ENCODE measurements at places on chromosomes 13 and 19. TPM values are rescaled to one million over a fixed set of nuclear protein-coding genes. Genes with fewer than 3 reads are reported as not detected.
A peak's percentile ranks its signal among the peaks of the same experiment; 100 is the strongest.

GRCh38 chr13:106882246-106882645 is 314.3 kb upstream of the ARGLU1 start:
- no peak for DNase-seq

ZNF534 gene
- 1.5 TPM for total RNA-seq

SIGLEC10 gene
- 2.6 TPM for total RNA-seq

GRCh38 chr19:38891771-38892170 is 7.6 kb downstream of the SIRT2 start:
- no peak for DNase-seq

DNA sequence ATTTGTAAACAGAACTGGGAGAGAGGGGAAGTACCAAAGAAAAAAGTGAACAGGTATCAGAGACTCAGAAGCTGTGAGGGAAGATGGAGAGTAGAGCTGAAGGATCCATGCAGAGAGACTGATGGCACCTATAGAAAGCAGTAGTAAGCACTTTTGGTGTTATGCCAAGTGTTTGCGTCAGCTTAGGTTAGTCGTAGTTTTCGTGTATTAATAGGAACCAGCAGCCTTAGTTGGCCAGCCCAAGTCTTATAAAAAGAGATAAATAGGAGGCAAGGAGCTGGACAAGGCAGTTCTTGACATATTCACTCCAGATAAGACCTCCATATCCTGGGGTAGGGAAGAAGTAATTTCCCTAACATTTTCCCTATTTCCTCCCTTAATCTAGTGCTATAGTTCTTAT is 214.2 kb downstream of the OXGR1 start:
- no peak for DNase-seq

CYP2A6 gene
- not detected for total RNA-seq

IL17D gene
- 8.5 TPM for total RNA-seq

FKBP8 gene
- total RNA-seq = 81.4 TPM

DNA sequence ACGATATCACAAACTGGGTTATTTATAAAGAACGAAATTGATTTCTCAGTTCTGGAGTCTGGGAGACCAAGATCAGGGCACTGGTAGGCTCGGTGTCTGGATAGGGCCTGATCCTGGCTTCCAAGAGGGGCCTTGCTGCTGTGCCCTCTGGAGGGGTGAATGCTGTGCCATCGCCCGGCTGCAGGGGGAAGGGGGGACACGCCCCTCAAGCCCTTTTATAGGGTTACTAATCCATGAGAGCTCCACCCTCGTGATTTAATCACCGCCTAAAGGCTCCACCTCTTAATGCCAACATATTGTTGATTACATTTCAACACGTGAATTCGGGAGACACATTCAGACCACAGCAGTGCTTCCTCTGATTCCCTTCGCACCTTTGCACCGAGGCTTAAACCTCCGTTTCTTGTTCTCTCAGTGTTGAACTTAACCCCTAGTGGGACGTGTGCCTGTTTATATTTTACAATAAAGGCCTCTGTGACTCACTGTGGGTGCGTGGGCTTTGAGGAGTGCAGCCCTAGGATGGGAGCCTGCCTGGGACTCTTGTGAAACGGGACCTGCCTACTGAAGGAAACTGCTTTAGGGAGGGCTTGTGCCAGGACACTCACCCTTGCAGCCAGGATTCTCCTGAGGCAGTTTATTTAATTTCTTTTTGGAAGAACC is 52.4 kb upstream of the SPATA13 start:
- no peak for DNase-seq

GRCh38 chr19:48487544-48487943 is 18.4 kb downstream of the CYTH2 start:
- DNase-seq = no peak

- peak; percentile 86 for DNase-seq
These were observed 803 bp upstream of the TIMM44 start for GRCh38 chr19:7944177-7944761.

GRCh38 chr19:51472607-51473006 is 5.7 kb upstream of the CEACAM18 start:
- no peak for DNase-seq

DNA sequence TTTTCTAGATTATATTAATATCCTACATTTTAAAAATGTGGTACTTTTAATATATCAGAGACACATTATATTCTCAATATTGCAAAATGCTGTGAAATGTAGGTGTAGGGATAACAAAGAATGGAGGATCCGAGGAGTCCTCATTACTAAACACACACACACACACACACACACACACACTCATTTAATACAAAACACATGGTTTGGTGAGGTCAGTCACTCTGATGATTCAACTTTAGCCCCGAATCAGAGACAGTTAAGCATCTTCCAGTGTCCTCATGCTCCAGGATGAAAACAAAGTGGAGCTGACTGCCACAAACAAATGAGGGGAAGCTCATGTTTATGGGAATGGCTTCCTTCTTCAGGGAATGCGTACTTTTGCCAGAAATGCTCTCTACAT is 147.5 kb downstream of the CYSLTR2 start:
- no peak for DNase-seq

DNA sequence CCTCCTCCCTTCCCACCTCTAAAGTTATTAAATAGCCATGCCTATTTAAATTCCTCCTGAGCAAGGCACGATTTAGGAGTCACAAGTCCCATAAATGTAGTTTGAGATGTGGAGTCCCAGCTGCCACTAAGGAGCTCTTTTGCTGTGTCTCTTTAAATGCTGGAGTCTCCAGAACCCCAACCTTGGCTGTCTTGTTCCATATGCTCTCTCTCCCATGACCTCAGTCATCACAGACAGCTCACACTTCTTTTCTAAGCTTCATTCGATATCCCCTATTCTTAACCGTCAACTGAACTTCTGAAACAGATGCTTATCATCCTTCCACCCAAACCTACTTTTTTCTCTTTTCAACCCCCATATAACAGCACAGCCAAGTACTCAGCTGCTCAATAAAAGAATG is 197.1 kb downstream of the VWA8 start:
- DNase-seq = no peak

DNA sequence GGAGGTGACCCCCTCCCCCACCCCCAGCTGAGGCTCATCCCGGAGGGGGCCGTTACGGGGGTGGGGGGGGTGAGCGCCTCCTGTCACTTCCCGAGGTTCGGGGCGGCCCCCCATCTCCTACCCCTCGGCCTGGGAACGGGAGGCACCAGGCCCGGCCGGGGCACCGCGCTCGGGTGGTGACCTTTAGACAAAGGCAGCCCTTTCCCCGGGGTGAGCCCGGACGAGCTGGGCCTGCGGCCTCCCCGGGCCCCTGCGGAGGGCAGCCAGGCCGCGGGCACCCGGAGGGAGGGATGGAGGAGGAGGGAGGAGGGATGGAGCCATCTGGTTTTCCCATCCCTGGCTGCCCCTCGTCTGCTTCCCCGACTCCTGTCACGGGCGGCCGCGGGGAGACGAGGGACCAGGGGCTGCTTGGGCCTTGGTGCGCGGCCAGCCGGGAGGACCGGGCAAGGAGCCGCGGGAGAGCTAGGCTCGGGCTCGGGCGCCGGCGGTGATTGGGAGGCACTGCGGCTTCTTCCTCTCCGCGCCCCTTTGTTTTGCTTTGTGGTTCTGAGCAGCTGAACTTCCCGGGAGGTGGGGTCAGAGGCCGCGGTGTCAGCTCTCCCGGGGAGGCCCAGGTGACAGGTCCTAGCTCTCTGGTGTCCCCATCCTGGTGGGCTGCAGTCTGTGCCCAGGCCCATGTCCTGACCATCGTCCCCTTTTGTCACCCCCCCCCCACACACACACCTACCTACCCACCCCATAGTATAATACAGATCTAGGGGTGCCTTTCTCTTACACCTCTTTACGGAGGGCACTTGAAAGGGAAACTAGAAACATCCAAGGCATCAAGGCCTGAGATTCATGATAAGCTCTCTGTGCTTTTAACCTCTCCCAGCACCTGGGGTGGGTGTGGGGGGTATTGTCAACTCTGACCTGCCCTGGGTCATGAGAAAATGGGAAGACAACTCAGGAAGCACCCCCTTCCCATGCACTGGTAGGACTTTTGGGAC is 1.3 kb downstream of the BICRA start:
- DNase-seq = peak; percentile 48

- no peak for DNase-seq
These were observed 4.0 kb downstream of the TCF3 start for GRCh38 chr19:1648459-1648849.
